Fibroblast of lung (primary cell): ENCODE measurements at places on chromosomes 1 and 21.

DNA sequence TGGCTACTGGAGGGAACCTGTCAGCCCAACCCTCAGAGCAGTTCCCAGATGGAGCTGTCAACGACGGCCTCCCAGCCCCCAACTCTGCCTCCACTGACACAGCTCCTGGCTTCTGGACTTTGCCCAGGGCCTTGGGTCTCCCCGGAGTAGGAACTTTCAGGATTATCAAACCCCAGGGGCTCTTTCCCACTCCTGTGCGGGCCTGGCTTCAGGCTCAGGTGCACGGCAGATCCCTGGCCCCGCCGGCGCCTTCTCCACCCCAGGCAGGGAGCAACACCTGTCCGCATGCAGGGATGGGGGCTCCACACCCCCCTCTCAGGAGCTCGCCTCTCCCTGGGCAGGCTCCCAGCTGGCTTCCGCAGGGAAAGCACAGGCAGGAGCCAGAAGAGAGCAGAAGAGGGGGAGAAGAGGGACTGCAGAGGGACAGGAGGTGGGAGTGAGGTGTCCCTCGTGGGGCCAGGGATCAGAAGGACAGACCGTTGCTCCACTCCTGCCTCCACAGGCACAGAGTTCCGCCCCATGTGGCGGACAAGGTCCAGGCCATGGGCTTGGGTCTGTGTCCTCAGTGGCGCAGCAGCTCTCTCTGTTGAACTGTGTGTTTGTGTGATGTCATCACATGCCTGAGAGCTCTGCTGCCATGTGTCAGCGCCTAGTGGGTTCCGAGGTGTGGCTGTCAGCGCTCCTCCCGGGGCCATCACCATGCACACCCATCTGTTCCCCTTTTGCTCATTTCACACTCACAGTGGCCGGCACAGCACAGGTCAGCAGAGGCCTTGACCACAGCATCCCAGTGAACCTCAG, 107.7 kb downstream of the PDE9A start:
- no peaks in the 10 kb centered on the region for H3K27me3 ChIP-seq
- no peak for DNase-seq
- H3K27ac ChIP-seq, result no peak overlapping the region
- H3K4me1 ChIP-seq, result no peaks in the 10 kb centered on the region
- no peak overlapping the region for H3K4me3 ChIP-seq

DNA sequence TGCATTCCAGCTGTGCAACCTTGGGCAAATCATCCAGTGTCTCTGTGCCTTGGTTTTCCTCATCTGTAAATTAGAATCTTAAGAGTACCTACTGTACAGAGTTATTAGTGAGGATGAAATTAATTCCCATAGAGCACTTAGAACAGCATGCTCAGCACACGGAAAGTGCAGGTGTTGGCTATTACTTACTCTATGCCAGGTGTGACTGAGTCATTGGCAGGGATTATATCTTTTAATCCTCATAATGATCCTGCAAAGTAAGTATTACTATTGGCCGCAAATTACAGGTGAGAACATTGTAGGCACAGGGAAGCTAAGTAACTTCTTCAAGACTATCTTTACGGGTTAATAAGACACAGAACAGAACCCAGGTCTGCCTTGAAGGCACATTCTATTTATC, 6.3 kb upstream of the UBE2U start:
- H3K4me3 ChIP-seq, result no peak overlapping the region
- H3K27ac ChIP-seq, result no peak overlapping the region
- no peaks in the 10 kb centered on the region for H3K4me1 ChIP-seq
- no peak for DNase-seq
- no peaks in the 10 kb centered on the region for H3K36me3 ChIP-seq
- H3K27me3 ChIP-seq, result no peaks in the 10 kb centered on the region

- no peaks in the 10 kb centered on the region for H3K4me1 ChIP-seq
- H3K27me3 ChIP-seq, result peaks cover 11% of the 10 kb centered on the region
- H3K36me3 ChIP-seq, result no peaks in the 10 kb centered on the region
- no peak overlapping the region for H3K27ac ChIP-seq
- no peak overlapping the region for H3K4me3 ChIP-seq
Observed at GRCh38 chr1:226615876-226616275, 67.3 kb downstream of the STUM start.

- no peaks in the 10 kb centered on the region for H3K36me3 ChIP-seq
- DNase-seq, result peak; percentile 46
- H3K4me3 ChIP-seq, result peak overlapping the region; percentile 30
Observed at GRCh38 chr1:9494936-9495758, 44.1 kb upstream of the SLC25A33 start.

GRCh38 chr1:11434501-11434900, 44.5 kb upstream of the DISP3 start:
- no peak overlapping the region for H3K27ac ChIP-seq
- H3K36me3 ChIP-seq, result no peaks in the 10 kb centered on the region

DNA sequence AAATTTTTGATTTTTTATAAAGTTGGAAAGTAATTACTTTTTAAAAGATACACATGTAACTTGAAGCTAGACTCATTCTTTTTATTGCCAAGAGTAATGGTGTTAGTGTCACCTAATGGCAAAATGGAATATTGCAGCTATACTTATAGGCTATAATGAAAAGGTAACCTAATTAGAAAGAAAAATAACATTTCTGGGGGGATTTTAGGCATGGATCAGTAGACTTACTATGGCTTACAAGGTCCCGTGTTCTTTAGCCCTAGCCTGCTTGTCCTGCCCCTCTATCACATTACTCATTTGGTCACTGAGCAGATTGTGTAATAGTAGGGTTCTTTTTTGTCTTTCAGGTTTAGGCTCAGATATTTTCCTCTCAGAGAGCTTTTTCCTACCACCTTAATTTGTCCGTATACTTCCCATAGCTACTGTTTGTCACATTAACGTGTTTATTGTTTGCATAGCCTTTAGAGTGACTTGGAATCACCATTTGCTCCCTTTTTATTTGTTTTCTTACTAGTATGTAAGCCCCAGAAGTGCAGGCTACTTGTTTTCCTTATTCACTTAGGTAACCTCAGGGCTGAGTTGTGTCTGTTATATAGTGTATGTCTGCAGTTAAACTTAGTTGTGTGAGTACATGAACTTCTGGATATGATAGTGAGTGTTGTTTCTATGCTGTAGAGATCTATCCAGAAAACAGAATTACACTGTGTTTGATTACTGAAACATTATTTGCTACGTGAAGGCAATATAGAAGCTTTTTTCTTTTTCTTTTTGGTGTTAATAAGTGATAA, 58.7 kb downstream of the RABGAP1L start:
- no peak overlapping the region for H3K27ac ChIP-seq
- no peaks in the 10 kb centered on the region for H3K4me1 ChIP-seq
- H3K27me3 ChIP-seq, result no peaks in the 10 kb centered on the region
- no peak overlapping the region for H3K4me3 ChIP-seq
- DNase-seq, result peak; percentile 31

DNA sequence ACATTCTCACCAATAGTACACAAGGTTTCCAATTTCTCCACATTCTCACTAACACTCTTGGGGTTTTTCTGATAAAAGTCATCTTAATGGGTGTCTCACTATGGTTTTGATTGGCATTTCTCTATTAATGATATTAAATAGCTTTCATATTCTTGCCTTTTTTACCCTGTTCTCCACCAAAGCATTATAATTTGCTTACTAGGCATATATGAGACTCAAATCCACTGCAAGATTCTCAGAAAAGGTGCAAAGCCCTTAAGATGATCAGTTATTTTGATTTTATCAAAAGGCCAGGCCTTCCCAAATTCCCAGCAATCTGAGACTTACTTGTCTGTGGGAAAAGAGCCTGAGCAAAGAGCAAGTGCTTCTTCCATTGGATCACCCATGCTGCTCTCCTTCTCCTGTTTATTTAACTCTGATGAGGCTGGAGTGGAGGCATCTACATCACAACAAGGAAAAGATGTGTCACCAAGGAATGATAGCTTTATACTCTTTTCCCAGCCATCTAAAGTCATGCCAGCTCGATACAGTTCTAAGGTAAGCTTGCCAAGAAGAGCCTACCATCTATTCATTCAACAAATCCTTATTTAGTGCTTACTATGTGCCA, 24.6 kb downstream of the CLSPN start:
- H3K27ac ChIP-seq, result no peak overlapping the region
- no peaks in the 10 kb centered on the region for H3K36me3 ChIP-seq
- H3K4me3 ChIP-seq, result no peak overlapping the region
- no peaks in the 10 kb centered on the region for H3K27me3 ChIP-seq
- peak; percentile 11 for DNase-seq

GRCh38 chr1:36384542-36385409, 948 bp downstream of the STK40 start:
- peaks cover 15% of the 10 kb centered on the region for H3K4me1 ChIP-seq
- peak overlapping the region; percentile 92 for H3K27ac ChIP-seq
- H3K36me3 ChIP-seq, result no peaks in the 10 kb centered on the region
- H3K27me3 ChIP-seq, result no peaks in the 10 kb centered on the region
- DNase-seq, result peak; percentile 6
- H3K4me3 ChIP-seq, result peak overlapping the region; percentile 94

DNA sequence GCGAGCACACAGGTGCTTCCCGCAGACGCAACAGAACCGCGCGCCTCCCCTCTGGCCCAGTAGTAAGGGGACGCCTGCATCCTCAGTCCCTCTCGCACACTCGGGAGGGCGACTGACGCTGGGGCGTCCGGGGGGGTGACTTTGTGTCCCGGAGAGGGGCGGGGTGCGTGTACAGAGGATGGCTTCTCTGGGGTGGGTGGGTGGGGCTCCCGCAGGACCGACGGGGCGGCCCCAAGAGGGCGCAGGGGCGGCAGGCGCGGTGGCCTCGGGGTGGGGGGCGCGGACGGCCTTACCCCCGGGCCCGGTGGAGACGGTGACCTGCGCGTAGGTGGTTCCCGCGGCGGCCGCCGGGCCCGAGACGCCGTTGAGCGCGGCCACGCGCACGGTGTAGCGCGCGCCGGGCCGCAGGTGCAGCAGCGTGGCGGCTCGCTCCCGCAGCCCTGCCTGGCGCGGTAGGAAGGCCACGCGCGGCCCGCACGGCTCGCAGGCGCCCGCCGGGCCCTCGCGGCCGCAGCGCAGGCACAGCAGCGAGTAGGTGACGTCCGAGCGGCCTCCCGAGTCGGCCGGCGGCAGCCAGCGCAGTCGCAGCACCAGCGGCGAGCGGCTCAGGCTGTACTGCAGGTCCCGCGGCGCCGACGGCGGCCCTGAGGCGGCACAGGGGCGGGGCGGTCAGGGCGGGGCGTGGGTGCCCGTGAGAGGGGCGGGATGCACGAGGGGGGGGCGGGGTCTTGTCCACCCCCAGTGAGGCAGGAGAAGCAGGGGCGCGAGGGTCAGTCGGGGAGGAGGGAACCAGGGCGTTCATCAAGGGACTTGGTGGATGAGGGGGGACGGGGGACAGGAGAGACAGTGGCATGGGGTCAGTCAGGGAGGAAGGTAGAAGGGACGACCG, 12.1 kb downstream of the EPHA10 start:
- no peak overlapping the region for H3K4me3 ChIP-seq
- H3K36me3 ChIP-seq, result no peaks in the 10 kb centered on the region
- peaks cover 17% of the 10 kb centered on the region for H3K27me3 ChIP-seq
- H3K27ac ChIP-seq, result no peak overlapping the region

DNA sequence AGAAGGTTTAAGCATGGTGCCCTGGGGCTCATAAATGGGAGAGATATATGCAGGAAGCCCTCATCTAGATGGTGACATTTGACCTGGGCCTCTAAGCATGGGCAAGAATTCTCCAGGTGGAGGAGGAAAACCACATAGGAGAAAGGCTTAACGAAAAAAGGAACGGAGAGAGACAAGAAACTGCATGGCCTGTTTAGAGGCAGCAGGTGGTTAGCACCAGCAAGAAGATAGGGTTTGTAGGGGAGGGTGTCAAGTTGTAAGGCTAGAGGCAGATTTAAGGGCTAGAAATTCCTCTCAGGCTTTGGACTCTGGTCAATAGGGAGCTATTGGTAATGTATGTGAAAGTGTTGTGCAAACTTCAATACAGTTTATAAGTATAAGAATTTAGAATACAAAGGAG, 8.2 kb upstream of the MAPKAPK2 start:
- peaks cover 17% of the 10 kb centered on the region for H3K4me1 ChIP-seq
- H3K27ac ChIP-seq, result no peak overlapping the region
- no peak for DNase-seq
- no peaks in the 10 kb centered on the region for H3K27me3 ChIP-seq
- H3K4me3 ChIP-seq, result no peak overlapping the region
- no peaks in the 10 kb centered on the region for H3K36me3 ChIP-seq

DNA sequence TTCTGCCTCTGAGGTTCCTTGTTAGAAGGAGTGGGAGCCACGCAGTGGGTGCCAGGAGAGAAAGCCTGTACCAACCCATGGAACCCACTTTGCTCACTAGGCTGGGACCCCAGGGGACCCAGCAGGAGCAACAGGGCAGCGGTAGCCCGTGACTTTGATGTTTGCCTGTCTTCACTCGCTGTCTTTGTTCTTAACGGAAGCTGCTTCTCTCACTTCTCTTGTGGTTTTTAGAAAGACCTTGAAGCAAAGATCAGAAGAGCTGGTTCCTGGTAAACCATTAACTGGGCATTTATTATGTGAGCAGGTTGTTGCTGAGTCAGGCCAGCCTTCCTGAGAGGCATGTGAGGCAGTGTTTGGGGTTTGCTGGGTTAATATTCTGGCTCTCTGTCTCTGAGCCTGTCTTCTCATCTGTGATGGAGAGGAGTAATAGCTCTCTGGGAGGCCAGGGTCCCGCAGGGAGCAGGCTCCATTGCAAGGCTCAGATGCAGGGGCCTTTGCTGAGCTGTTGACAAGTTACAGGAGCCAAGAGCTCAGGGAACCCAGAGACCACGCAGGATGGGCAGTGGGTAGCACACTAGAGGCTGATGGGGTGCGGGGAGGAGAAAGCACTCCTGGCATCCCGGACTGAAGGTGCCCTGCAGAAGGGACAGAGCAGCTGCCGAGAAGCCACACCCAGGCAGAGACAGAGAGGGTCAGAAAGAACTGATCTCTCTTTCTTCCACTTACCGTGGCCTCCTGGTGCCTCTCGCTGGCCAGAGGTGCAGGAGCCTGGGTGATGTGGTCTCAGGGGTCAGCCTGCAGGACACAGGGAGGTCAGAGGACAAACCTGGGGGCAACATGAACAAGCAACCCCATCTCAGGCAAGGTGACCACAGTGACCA, 367.5 kb upstream of the C1orf174 start:
- H3K4me3 ChIP-seq, result no peak overlapping the region
- no peaks in the 10 kb centered on the region for H3K36me3 ChIP-seq

DNA sequence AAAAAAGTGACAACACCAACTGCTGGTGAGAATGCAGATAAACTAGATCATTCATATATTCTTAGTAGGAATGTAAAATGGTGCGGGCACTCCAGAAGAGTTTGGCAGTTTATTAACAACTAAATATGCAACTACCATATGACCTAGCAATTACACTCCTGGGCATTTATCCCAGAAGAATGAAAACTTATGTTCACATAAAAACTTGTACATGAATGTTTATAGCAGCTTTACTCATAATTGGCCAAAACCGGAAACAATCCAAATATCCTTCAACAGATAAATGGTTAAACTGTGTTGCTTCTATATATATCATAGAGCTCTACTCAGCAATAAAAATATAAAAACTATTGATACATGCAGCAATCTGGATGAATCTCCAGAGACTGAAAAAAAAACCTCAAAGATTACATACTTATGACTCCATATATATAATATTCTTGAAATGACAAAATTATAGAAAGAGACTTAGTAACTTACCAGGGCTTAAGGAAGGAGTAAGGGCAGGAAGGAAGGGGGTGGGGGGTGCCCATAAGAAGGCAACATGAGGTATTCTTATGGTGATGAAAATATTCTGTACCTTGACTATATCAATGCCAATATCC, 99.9 kb downstream of the KCNH1 start:
- peak; percentile 2 for DNase-seq
- H3K4me3 ChIP-seq, result no peak overlapping the region
- H3K27ac ChIP-seq, result no peak overlapping the region
- no peaks in the 10 kb centered on the region for H3K36me3 ChIP-seq
- peaks cover 2% of the 10 kb centered on the region for H3K4me1 ChIP-seq
